ENCODE measurements at places on chromosomes 13 and 19.
A peak's percentile ranks its signal among the peaks of the same experiment; 100 is the strongest.

GRCh38 chr19:49421039-49421877, 2.0 kb downstream of the PTH2 start:
- peak; percentile 7 for DNase-seq

DNA sequence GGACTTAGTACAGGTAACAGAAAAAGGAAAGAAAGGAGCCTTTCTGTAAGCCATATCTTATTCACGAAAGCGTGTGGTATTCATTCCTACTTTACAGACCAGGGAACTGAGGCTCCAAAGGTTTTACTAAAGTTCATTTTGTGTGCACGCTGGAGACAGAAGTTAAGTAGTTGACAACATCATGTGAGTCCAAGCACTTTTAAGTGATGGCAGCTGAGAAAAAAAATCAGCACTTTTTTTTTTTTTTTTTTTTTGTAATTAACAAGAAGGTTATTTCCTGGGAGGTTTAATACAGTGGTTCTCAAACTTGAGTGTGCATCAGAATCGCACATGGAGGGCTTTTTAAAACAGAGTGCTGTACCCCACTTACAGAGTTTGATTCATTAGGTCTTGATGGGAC, 2.0 kb downstream of the DNAJC3 start:
- DNase-seq: no peak

DNA sequence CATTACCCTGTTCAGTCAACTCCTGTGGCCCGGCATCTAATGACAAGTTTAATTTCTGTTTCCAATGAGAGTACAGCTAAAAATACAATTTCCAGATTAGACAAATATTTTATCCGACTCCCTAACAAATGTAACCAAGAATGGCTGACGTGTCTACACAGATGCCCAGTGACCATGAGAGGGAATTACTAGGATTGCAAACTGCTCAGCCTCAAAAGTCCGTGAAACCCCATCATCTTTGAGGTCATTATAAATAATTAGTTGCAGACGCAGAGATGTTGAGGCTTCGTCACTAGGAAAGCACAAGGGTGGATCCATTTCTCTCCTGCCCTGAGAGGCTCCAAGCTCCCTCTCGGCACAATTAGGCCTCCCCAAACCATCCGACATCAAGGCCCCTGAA, 104.1 kb upstream of the ZNF507 start:
- DNase-seq: no peak

GRCh38 chr13:33076001-33076992, 60.1 kb downstream of the KL start:
- no peak for DNase-seq

- DNase-seq: peak; percentile 38
Observed at GRCh38 chr13:99528547-99528946, 27.3 kb downstream of the TM9SF2 start.

GRCh38 chr13:49053906-49054305, 78.2 kb downstream of the FNDC3A start:
- no peak for DNase-seq

DNA sequence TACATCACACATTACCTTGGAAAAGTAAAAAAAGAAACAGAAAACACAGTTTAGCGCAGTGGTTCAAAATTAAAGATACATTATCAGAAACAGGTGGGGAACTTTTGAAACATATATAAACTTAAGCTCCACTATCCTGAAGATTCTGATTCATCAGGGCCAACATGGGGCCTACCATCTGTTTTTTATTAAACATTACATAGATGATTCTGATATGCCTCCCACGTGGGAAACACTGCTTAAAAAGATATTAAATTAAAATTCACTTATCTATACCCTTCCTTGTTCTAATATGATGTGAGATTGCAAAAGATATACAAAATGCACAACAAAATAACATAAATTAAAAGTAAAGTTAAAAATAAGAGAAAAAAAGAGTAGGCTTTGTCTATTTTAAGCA, 125.0 kb downstream of the VWA8 start:
- DNase-seq: no peak

DNA sequence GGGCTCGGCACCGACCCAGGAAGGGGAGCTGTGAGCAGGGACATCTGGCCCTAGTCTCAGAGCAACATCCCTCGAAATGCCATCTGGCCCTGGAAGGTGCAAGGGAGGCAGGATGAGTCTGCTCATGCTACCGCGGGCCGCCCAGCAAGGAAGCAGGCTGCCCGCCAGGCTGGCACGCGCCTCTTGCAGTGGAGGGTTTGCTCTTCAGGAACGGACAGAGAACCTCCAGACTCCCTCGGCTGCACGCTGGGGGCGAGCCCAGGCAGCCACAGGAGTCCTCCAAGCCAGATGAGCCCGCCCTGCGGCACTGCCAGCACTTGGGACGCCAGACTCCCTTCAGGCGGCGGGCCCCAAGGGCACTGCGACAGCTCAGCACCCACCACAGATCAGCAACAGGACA, 10.1 kb upstream of the ATP8B3 start:
- DNase-seq: no peak

- DNase-seq: no peak
Observed at GRCh38 chr19:43812259-43812658, 10.0 kb upstream of the LYPD5 start.

DNA sequence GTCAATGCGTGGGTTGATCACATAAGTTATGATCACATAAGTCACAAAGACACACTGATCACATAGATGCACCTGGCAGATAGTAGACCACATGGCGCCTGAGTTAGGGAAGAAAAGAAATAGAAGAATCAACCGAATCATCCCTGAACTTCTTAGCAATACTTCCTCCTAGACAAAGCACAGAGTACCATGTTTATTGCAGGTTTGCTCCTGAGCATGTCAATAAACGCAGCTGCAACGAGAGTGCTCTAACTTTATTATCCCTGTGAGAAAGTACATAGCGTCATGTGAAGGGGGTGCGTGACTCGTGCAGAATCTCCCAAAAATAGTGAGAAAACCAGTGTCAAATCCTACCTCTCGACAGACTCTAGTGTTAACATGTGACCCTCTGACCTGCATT, 17.3 kb downstream of the NCR1 start:
- no peak for DNase-seq

DNA sequence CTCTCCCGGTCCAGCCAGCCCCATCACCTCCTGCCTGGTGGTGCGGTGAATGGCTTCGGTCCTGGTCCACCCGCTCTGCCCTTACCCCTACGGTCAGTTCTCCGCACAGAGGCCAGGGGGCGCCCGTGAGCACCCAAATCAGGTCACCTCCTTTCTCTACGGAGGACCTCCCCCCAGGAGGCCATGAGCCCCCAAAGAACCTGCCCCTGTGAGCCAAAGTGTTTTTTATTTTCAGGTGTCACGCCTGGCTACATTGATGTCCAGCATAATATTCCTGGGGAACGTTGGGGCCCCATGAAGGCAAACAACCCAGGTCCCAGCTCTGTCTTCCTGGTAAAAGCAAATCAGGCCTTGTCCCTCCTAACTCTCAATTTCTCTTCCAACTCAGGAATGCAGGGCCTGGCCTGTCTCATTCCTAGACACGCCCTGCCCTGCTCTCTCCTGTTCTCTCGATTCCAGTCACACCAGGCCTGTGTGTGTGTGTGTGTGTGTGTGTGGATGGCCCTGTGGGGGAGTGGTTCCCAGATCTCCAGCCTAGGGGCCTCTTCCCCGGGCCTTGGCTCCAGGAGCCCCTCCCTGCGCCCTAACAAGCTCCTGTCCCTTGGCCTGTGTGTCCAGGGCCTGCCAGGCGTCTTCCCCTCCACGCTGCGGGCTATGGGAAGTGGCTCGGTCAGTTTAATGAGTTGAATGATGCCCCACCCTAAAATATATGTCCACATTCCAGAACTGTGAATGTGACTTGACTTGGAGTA, 9.7 kb upstream of the GIPC1 start:
- DNase-seq: peak; percentile 65

- no peak for DNase-seq
Observed at GRCh38 chr19:46639358-46640182, 3.6 kb upstream of the GNG8 start.

DNA sequence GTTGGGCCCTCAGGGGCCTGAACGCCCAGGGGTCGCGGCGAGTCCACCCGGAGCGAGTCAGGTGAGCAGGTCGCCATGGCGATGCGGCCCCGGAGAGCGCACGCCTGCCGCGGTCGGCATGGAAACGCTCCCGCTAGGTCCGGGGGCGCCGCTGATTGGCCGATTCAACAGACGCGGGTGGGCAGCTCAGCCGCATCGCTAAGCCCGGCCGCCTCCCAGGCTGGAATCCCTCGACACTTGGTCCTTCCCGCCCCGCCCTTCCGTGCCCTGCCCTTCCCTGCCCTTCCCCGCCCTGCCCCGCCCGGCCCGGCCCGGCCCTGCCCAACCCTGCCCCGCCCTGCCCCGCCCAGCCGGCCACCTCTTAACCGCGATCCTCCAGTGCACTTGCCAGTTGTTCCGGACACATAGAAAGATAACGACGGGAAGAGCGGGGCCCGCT, at the start of gene CCNA1:
TSS of gene CCNA1 (plus strand) at position 390 of the 439 bp plus-strand sequence. CDS start 562 bp downstream, outside the sequence.
- DNase-seq: no peak

- DNase-seq: no peak
Observed at GRCh38 chr13:34886987-34887386, 55.1 kb upstream of the NBEA start.

DNA sequence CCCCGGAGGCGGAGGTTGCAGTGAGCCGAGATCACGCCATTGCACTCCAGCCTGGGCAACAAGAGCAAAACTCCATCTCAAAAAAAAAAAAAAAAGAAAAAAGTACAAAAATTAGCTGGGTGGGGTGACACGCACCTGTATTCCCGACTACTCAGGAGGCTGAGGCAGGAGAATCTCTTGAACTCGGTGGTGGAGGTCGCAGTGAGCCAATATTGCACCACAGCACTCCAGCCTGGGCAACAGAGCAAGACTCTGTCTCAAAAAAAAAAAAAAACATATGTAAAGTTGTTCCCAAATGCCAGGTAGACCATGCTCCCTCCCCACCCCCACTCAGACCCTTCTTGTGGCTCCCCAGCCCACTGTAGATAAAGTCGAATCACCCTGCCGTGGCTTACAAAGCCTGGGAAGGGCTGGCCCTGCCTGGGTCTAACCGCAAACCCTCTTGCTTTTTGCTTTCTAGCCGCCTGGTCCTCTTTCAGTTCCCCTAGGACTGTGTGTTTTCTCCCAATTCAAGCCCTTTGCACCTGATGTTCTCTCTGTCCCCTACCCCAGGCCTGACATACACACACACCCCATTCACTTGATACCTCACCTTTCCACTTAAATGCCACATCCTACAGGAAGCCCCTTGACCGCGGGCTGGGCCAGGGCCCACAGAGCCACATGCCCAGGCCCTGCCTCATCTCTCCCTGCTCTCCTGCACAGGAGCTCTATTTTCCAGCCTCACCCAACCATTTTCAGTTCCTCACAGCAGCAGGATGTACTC, 34.4 kb downstream of the MAP4K1 start:
- no peak for DNase-seq

DNA sequence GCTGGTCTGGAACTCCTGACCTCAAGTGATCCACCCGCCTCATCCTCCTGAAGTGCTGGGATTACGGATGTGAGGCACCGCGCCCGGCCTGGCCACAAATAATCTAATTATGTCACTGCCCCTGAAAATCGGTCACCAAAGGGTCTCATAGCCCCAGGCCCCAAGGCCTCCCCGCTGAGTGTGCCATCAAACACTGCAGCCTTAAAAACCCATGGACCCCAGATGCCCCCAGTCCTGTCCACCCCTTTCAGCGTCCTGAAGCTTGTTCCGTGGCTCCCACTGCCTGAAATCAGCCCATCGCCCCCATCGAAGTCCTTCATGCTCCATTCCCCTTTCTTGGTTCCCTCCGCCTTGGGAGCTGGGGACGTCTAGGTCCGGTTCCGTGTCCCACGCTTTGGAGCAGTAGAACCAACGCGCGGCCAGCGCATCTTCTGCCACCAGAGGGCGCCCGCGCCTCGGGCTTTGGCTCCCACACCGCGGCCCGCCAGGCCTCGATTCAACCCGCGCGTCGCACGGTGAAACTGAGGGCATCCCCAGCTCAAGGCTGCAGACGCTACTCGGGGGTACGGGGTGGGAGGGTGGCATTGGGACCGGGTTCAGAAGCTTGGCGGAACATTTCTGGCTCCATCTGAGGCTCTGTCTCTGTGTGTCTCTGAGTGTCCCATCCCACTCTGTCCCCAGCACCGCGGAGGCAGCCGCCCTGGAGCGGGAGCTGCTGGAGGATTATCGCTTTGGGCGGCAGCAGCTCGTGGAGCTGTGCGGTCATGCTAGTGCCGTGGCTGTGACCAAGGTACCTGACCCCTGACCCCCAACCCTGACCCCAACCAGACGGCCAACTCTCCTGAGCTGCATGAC, 3.5 kb downstream of the YJEFN3 start:
- DNase-seq: peak; percentile 82

GRCh38 chr19:4567584-4568071, 8.1 kb upstream of the SEMA6B start:
- peak; percentile 36 for DNase-seq

DNA sequence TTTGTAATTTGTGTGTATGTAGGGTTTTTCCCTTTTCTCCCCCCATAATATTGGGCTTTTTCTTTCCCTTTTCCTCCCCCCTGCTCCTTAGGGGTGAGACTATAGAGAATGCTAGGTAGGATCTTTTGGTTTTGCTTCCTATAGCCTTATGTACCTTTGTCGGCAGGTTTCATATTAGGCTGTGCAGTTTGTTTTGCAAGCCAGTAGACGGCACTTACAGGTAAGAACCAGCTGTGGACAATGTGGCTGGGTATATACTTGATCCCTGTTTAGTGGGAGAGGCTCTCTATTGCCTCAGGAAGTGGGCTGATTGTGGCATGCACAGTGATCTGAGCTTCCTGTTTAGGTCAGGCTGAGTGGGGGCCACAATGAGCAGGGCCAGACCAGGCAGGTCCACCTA, 359.2 kb upstream of the OBI1 start:
- no peak for DNase-seq

DNA sequence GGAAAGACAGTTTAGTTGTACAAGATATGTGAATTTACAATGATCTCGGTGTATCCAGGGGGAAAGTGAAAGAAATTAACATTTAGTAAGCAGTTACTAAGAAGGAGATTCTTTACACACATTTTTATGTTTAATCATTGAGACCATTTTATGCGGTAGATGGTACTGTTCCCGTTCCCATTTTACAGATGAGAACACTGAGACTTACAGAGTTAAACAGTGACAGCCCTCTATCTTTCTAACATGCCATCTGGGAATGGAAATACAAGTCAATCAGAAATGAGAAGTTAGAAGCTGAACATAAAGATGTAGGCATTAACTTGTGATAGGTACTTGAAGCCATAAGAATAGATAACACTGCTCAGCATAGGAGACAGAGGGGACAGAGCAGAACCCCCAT, 144.9 kb downstream of the VWA8 start:
- no peak for DNase-seq

GRCh38 chr13:113756441-113757097, 2.5 kb upstream of the TMEM255B start:
- no peak for DNase-seq

DNA sequence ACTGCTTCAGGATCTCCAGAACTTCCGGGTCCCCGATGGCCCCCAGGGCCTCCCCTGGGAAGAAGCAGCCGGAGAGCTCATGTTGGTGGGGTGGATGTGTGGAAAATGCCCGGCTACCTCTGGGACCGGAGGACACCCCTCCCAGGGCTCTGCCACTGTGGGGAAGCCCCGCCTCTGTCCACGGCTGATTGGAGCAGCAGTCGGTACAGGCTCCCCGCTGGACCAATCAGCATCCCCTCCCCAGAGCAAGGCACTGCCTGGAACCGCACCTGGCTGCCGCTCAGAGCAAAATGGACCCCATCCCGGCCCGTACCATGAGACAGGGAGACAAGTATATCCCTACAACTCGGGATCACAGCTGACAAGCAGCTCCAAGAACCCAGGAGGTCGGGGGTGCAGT, 6.4 kb downstream of the DOHH start:
- peak; percentile 30 for DNase-seq

GRCh38 chr19:45276284-45276687, 25.2 kb downstream of the MARK4 start:
- no peak for DNase-seq

All from CD4-positive, alpha-beta T cell treated with Interleukin-6 at 100 ng/mL for 8 hours (primary cell).